ENCODE measurements at places on chromosomes 13 and 19.

- peak; percentile 91 for DNase-seq
Measured at GRCh38 chr19:639253-640160, at the start of gene FGF22. TSS of gene FGF22 (plus strand) at chr19:639879. CDS start at chr19:639926, 47 bp downstream.

DNA sequence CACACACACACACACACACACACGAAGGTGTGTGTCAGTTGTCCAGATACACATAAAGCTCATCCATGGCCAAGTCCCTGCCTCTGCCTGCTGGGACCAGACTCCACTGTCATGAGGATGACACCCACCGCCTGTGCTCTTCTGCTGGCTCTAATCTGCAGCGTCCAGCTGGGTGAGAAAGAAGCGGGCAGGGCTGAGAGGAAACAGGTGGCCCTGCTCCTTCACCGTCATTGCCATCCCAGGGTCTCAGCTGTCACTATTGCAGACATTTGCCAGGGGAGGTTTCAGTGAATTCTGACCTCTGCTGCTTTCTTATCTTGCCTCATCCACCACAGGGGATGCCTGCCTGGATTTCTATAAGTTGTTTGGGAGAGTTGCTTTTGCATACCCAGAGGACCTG lies 31.4 kb downstream of the SCGB2B2 start:
- no peak for DNase-seq

DNA sequence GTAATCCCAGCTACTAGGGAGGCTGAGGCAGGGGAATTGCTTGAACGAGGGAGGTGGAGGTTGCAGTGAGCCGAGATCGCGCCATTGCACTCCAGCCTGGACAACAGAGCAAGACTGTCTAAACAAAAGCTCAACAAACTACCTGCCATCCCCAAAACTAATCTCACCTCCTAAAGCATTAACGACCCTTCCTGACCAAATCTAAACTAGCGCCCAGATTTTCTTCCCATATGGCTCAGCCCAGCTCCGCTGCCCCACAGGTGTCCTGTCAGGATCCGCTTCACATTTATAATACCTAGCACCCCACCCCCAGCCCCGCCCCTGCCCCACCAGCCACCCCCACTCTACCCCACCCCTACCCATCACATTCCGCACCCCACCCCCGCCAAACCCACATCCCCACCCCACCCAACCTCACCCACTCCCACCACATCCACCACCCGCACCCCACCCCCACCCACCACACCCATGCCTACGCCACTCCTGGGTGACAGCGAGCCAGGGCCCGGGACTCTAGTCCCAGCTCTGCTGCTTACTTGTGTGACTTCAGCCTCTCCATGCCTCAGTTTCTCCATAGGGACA lies 599 bp downstream of the C19orf12 start:
- peak; percentile 35 for DNase-seq

DNA sequence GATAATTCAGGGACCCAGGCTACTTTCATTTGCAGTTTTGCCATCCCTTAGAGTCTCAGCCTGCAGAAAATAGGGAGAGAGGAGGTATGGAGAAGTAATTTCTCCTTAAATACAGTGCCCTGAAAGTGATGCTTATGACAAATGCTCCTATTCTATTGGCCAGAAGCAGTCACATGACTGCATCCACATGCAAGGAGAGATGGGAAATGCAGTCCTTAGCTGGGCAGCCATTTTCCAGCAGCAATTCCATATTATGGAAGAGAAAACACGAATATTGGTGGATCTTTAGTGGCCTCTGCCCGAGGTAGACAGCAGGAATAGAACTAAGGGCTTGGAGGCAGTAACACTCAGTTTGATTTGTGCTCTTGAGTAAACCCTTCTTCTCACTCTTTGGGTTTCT lies 39.4 kb downstream of the VAV1 start:
- DNase-seq = no peak

- no peak for DNase-seq
Measured at GRCh38 chr19:2305452-2306280, 2.3 kb downstream of the LINGO3 start.

DNA sequence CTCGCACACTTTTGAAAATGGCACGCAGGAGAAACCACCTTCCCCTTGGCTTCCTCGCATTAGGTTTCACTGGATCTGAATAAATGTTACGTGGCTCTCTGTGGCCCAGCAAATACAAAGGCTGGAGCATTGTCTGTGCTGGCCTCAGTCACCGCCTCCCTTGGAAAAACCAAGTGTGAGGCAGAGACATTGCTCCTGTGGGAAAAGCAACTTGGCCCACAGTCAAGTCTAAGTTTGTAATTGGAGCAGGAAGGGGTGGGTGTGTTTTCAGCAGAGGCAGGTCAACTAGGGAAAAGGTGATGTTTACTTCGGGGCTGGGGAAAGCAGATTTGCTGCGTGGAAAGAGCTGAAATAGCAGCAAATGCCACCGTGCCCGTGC lies 101.6 kb downstream of the IRS2 start:
- DNase-seq = no peak

DNA sequence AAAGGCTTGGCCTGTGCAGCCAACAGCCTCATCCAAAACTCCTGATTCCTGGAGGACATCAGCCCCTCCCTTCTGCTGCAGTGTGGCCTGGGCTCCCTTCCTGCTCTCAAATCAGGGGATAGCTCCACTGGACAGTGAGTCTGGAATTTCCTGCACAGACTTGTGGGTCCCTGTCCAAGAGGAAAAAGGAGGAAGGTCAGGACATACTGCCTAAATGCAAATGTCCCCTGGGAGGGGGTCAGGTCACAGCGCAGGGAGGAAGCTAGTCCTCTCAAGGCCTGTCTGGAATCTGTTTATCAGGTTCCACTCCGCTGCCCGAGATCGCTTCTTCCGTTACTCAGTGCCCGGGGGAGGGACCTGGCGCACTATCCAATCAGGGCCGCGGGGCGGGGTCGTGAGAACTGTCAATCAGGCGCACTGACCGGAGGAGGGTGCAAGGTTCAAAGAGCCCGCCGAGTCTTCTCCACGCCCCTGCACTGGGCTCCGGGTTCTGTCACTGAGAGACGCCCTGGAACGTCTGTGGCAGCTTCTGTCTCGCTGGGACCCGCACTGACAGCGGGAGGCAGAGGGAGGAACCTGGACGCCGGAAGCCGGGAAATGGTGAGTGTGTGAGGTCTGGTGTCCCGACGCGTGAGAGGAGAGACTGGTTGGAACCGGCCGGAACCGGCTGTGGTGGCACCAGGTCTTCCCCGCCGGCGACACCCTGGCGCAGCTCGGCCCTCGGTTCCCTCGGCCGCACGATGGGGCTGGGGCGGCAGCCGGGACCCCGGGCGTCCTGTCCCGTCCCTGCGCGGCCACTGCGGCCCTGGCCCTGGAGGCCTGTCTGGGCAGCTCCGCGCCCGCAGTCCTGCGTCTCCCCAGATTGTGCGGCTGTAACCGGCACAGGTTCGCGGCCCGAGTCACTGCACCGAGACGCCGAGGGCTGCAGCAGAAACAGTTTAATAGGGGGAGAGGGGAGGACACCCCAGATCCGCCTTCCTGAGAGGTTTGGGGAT lies at the start of gene ZNF441:
TSS of gene ZNF441 (plus strand) at position 404 of the 995 bp plus-strand sequence. CDS start at position 598, 194 bp downstream.
- peak; percentile 98 for DNase-seq

GRCh38 chr19:54042989-54043388 lies 20.7 kb downstream of the VSTM1 start:
- DNase-seq = no peak

DNA sequence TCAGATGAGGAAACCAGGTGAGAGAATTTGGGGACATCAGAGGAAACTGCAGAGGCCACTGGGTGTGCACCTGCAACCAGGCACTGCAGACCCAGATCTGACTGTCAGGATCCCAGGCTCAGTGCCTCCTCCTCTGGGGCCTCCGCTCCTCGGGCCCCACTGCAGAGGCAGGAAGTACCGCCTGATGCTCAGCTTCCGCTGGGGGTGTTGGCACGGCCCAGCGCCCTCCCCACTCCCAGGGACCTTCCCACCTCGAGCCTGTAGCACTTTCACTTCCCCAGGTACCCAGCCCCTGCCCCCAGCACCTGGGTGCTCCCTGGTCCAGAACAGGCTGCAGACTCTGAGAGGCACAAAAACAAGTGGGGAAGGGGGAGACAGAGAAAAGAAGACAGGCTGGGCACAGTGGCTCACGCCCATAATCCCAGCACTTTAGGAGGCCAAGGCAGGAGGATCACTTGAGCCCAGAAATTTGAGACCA lies 1.4 kb upstream of the CD37 start:
- DNase-seq = peak; percentile 89

DNA sequence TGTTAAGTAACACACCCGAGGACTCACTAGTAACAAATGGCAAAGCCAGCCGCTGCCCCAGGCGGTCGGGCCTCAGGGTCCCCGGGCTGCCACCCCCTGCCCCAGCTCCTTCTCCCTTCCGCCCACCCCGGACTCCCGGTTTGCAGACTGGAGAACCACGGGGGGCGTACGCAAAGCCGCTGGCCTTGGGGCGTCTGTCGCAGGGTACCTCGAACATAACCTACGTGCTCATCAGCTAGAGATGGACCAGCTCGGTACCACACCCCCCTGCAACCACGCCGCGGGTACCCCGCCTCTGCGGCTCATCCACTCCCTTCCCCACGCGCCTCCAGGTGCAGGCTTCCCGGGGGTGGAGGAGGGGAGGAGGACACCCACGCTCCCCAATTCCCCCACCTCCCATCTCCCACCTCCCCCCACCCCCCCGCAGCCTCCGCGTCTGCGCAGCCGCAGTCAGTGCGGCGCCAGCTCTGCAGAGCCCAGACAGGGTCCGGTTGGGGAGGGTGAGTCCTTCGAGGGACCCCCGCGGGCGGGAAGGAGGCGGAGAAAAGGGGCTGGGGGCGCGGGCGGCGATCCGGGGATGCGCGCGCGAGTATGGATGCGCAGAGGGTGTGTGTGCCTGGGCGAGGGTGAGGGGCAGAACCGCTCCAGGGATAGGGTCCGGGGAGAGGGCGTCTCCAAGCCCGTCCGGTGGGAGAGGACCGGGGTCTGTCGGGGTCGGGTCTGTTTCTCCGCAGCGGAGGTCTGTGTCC lies at the start of gene SMIM17:
TSS of gene SMIM17 (plus strand) at position 449 of the 749 bp plus-strand sequence. CDS start 2,509 bp downstream, outside the sequence.
- DNase-seq = no peak

GRCh38 chr19:41700381-41701195 lies 7.8 kb upstream of the CEACAM5 start:
- DNase-seq = no peak

GRCh38 chr13:34358811-34359513 lies 541.0 kb downstream of the RFC3 start:
- DNase-seq = no peak

GRCh38 chr13:50893211-50893852 lies 16.3 kb upstream of the RNASEH2B start:
- DNase-seq = peak; percentile 41

- DNase-seq = no peak
Measured at GRCh38 chr19:34495416-34495815, 13.9 kb downstream of the WTIP start.

DNA sequence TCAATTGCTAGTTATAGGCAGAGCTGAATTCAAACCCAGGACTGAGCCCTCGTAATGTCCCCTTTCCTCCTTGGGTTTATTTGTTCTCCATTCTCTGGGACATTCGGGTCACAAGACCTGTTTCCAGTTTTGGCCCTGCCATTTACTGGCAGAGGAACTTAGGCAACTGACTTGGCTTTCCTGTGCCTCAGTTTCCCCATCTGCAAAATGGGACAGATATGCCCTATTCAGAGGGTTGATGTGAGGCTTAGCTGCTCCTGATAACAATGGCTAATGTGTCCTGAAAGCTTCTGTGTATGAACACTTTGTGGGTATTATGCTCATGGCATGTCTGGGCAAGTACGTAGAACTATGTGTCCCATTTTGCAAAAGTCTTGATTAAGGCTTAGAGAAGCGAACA lies 996 bp downstream of the ZNF524 start:
- DNase-seq = no peak

DNA sequence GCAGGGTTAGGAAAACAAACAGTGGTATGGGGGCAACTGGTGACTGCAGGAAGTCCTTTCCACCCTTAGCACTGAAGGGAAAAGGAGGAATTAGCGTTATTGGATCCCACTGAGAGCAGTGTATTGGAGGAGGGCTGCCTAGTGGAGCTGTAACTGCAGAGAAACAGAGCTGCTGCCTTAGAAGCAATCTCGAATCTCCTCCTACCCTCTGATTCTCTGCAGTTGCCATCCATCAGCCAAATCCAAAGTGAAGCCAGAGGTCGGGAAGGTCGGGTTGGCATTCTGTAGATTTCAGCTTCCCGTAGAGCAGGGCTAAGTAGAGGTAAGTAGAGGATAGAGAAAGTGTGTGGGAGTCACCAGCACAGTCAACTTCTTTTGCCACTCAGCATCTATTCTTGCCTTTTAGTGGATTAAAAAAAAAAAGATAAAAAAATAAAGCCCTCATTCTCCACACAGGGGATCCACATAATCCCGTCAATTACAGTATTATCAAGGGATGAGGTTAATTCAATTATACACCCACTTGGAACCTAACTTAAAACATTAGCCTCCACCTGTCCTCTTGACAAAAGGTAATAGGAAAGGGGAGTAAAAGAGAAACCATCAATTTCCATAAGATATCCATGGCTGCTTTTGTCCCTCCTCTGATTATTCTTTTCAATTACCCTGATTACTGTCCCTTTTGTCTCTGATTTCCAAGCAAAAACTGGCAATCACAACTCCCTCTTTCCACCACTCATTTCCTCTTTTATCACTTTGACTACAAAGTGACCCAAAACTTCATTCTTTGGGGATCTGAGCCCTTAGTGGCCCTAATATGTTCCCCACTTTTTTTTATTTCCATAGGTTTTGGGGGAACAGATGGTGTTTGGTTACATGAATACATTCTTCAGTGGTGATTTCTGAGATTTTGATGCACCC lies 234.7 kb downstream of the RBM26 start:
- no peak for DNase-seq

DNA sequence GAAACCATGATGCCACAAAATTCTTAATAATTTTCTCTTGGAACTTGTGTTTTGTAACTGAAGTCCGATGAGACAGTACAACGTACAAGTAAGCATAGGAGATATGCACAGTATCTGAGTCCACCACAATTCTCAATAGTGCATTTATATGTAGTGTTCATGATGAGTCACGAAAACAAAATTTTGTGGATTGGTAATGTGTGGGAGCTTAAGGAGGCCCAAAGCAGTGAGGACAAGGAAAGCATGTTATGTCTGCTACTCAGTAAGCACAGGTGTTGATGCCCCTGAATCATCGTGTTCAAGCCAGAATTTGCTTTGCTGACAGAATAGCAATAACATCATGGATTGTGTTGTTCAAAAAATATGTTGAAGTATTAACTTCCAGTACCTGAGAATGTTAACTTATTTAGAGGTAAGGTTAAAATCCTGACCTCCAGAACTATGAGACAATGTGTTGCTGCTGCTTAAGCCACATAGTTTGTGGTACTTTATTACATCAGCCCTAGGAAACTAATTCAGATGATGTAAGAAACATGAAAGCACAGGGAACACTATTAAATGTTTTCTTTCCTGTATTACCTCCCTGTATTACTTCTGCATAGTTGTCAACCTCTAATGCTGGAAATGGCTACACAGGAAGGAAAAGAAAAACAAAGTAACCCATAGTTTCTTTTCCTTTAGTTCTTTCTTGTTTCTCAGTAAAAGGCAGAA lies 201.3 kb downstream of the SLITRK6 start:
- no peak for DNase-seq

DNA sequence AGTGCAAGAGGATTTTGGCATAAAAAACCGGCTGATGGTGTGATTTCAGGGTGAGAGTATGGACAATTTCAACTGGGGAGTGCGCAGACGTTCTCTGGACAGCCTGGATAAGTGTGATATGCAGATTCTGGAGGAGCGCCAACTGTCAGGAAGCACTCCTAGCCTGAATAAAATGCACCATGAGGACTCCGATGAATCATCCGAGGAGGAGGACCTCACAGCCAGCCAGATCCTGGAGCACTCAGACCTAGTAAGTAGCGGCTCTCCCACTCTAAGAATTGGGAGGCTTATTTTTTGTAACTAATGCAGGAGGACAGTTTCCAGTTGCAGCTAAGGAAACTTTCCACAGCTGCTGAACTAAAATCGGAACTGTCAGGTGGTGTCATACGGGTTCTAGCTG lies 53.6 kb downstream of the ZAR1L start:
- DNase-seq = no peak

- DNase-seq = no peak
Measured at GRCh38 chr19:39845584-39845932, 621 bp downstream of the FBL start.
